ENCODE measurements at places on chromosomes 11 and 22.

GRCh38 chr11:108597736-108598355, 4.3 kb upstream of the EXPH5 start:
- DNase-seq: no peak

DNA sequence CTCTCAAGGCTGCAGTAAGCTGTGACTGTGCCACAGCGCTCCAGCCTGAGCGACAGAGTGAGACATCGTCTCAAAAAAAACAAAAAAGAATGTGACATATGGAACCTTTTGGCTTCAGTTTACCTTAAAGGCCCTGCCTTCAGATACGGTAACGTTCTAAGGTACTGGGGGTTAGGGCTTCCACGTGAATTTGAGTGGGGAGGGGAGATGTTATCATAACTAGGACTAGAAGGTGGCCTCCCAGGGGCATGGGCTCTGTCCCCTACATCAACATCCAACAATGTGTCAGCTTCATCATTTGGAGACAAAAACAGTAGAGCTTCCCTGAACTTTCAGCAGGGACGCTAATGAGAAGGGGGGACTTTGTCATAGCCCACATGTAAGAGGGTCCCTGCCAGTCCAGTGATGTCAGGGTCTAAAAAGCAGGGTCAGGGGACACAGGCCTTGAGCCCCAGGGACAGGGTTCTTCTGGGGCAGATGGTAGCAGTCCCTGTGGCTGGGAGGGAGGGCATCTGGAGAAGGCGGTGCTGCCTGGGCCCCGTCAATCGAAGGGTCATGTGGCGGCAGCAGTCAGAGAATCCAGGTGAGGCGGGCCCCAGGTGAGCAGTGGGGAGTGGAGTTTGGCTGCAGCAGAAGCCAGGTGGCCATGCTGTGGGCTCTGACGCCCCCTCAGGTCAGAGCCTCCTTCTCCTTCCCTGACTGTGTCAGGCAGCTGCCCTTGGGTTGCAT, 79.8 kb downstream of the BCR start:
- no peak for DNase-seq

DNA sequence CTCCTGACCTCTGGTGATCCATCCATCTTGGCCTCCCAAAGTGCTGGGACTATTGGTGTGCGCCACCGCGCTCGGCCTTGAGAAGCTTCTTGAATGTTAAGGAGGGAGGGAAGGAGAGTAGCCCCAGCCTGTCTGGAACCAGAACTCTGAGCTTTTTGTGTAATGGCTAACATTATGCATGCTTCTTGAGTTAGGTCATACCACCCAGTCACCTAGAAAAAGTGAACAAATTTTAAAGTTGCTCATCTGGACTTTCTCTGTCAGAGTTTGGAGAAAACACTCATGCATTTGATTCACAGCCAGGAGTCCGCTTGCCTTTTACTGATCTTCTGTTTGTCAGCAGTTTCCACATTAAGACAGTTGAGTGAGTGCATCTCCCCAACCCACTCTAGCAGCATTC, 82.1 kb downstream of the PPP6R3 start:
- no peak for DNase-seq

GRCh38 chr22:19047993-19048392, 74.2 kb downstream of the DGCR2 start:
- DNase-seq: no peak

DNA sequence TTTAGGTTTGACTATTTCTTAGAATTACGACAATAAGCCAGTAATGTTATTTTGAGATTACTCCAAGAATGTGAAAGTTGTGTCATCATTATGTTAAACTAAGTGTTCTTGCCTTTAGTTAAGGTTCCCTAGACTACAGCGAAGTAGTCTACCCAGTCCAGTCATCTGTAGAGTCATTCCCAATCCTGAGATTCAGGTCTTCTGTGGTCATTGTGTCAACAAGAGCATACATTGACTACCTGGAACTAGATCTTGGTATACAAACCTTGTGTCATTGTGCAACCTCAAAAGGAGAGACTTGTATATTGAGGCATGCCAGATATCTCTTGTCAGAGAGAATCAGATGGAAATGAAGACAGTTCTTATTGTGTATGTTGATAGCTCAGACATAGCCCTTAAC, 115.9 kb downstream of the ATM start:
- no peak for DNase-seq

- no peak for DNase-seq
These were observed 107.7 kb upstream of the CLMP start for GRCh38 chr11:123302751-123303195.

GRCh38 chr22:46262449-46263215, 511 bp downstream of the PKDREJ start:
- DNase-seq: no peak

DNA sequence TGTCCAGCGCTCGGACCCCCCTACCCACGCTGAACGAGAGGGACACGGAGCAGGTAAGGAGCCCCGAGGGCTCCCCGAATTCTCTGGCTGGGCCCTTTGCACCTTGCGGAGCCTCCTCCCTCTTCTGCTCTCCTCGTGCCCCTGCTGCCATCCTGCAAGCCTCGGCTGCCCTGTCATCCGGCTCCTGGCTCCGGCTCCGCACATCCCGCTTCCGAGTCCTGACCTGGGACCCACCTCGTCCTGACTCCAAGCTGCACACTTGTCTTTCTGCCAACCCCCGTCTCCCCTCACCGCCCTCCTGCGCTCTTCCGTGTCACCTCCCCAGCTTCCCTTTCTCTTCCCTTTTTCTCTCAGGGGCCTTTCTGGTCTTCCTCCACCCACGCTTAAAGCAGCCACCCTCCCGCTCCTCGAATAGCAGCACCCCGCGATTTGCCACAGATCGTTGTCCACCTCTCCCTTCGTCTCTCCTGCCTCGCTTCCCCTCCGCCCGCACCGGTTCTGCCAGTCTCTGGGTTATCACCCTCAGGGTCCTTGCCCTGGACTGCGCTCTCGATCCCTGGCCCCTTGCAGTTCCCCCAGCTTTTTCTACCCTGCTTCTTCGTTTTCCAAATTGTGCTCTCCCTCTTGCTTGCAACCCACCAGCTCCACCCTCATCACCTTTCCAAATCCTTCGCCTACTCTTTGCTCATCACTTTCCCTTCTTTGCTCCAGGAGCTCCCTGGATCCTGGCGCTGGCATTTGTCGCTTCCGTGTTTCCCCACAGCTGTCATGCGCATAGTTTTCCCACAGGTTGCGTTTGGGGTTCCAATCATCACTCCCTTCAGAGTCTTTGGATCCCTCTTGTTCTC, 822 bp downstream of the MARK2 start:
- DNase-seq: peak; percentile 23

GRCh38 chr11:117823946-117824420, 561 bp downstream of the FXYD2 start:
- no peak for DNase-seq

- no peak for DNase-seq
These were observed 700 bp upstream of the DEPDC5 start for GRCh38 chr22:31753005-31753633.

Data from T-cell (primary cell).